ENCODE measurements at places on chromosomes 2 and 18.

DNA sequence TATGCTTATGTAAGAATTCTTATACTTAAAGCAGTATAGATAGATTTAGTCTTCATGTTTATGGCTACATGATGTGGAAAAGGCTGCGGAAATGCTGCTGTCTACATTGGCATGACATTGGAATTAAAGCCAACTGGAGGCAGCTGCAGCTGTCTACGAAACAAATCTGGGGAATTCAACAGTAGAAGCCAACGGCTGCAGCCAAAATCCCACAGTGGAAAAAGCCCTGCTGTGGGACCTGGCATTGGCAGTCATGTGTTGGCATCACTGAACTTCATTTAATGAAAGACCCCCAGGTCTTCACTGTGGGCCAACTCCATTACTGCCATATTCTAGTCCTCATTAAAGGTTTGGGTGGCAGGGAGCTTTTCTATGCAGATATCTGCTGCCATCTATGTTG lies 223.6 kb downstream of the SLC8A1 start:
- DNase-seq = no peak

GRCh38 chr2:1224901-1225300 lies 188.4 kb upstream of the TPO start:
- DNase-seq = no peak

DNA sequence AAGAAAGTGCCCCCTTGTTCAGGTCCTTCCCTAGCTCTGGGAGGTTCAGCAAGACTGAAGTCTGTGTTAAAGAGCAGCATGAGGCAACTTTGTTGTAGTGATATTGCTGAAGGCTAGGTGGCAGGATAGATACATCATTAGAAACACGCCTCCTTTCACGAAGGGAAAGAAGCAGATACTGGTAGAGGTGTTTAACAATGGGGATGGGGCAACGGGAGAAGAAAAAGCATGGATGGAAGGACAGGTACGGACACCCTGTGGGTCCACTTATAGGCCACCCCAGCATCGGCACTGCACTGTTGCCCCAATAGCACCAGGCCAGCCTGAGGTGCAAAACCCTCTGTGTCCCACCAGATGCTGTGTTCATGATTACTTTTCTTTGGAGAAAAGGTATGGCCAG lies 3.5 kb upstream of the IGFBP5 start:
- no peak for DNase-seq

DNA sequence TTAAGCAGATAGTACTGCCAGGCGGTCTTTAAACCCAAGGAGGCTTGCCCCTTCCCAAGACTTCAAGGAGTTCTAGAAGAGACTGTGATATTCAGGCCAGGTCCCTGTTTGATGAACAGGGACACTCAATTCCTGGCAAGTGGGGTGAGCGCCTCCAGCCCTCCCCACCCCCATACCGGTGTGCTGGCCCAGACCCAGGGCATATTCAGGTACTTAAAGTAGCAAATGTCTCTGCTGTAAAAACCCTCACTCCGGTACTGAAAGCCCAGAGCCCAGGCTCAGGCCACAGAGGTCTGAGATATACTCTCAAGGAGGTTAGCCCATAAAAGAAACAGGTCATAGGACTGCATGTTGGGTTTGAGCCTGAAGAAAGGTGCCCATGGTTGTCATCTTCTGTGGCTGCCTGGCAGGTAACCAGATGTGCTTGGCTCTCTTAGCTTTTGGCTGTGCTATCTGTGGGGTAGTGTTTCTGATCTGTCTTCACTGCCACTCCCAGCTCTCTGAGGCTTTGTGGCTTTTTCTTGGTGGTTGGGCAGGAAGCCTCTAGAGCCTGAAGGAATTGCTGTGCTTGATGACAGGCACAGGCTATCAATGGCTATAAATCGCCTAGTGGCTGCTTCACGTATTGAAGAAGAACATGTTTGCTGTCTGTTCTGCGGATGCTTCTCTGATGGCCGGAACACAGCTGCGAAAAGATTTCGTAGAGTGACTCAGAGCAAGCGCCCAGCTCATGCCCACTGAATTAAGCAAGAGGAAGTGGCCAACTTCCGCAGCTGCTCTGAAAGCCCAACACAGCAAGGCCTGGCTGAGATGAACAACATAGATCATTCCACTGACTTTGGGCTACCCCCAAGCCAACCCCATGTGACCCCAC lies 63.3 kb upstream of the ALPP start:
- peak; percentile 17 for DNase-seq

- DNase-seq = no peak
Observed at GRCh38 chr2:15832849-15833680, 107.3 kb upstream of the MYCN start.

GRCh38 chr2:211408483-211408891 lies 852.1 kb downstream of the CPS1 start:
- DNase-seq = no peak

DNA sequence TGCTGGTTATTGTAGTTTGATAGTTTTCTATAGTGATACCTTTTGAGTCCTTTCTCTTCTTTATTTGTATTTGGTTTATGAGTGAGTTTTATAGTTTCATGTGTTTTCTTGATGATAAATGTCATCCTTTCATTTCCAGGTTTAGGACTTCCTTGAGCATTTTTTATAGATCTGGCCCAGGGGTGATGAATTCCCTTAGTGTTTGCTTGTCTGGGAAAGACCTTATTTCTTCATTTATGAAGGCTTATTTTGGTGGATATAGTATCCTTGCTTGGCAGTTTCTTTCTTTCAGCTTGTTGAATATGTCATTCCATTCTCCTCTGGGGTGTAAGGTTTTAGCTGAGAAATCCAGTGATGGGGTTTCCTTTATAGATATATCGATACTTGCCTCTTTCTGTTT lies 53.9 kb downstream of the OTX1 start:
- no peak for DNase-seq

DNA sequence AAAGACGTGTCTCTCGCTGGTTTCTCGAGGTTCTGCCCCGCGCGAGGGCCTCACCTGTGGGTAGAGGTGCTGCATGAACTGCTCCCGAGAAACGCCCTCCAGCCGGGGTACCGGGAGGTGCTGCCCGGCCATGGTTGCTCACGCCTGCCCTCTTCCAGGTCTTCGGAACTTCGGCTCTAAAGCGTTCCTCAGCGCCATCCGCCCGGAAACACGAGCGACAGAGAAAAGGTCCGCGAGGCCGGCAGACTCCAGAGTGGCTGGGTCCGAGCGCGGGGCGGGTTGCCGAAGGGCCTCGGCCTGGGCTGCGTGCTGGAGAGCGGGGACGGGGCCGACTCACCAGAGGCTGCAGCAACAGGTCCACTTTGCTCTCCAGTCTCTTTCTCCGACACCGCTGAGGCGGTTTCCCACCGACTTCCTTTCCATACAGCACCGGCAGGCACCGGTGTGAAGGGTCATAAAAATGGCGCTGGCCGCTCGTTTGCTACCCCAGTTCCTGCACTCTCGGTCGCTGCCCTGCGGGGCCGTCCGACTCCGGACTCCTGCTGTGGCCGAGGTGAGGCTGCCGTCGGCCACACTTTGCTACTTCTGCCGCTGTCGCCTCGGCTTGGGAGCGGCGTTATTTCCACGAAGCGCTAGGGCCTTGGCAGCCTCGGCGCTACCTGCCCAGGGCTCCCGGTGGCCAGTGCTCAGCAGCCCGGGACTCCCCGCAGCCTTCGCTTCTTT lies at the start of the genes MAIP1 and TYW5:
Gene MAIP1, plus strand, starts transcription at position 244 of the 723 bp plus-strand sequence. Its CDS starts 217 bp downstream, at position 461.
Gene TYW5, minus strand, starts transcription at position 153 of the 723 bp plus-strand sequence. Its CDS starts 21 bp downstream, at position 132.
- peak; percentile 72 for DNase-seq

GRCh38 chr2:142041996-142042395 lies 88.8 kb downstream of the LRP1B start:
- DNase-seq = no peak

DNA sequence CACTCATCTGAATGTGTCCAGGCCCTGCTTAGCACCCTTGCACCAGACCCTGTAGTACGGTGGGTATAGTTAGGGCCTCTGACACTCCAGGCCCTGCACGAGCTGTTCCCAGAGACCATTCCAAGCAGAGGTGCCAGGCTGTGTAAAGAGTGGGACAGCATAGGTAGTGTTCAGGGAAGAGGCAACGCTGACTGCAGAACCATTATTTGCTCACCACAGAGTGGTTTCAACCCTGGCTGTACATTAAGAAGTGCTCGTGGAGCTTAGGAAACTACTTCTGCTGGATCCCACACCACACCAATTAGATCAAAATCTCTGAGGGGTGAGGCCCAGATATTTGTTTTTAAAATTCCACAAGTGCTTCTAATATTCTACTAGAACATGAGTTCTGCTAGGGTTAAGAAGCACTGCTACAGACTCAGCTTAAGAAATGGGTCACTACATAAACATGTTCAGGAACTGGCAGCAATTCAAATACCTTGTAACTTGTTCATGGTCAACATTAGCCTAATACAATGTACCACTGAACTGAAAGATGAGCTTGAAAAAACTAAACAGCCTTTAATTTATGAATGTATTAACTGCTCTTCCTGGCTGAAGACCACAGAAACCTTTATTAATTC lies 183.0 kb downstream of the MYO5B start:
- peak; percentile 41 for DNase-seq

GRCh38 chr18:62730941-62731340 lies 15.6 kb downstream of the PHLPP1 start:
- no peak for DNase-seq

- no peak for DNase-seq
Observed at GRCh38 chr2:68889021-68889420, 17.8 kb upstream of the BMP10 start.

DNA sequence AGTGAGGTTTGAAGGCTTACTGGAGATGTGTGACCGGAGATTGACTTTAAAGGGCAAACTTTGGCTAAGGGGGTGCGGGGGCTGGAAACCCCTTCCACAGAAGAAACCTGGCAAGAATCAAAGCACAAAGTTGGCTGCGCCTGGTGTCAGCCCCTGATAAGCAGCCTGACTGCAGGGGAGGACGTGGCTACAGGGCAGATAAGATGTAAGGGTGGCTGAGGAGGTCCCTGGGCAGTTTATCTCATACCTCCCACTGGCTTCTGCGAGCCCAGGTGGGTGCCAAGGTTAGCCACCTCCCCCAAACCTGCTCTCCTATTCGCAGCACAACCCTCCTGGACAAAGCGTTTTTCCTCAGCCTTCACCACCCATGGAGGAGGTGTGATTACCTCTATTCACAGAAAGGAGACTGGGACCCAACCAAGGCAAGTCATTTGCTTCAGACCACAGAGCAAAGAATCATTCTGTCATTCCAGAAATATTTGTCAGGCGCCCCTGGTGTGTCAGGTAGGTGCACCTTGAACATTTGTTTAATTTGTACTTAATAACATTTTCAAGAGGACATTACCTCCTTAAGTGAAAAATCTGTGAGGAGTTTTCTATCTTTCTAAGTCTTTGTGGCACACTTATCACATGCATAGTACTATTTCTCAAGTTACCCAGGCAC lies 73.1 kb upstream of the IL1R1 start:
- DNase-seq = no peak

GRCh38 chr2:241859017-241859435 lies 332 bp upstream of the PDCD1 start:
- no peak for DNase-seq

Measured in HS-27A (cell line).